Aorta (tissue), 5 donors: ENCODE measurements at places on chromosomes 7 and 10. TPM values are rescaled to one million over a fixed set of nuclear protein-coding genes. Genes with fewer than 3 reads are reported as not detected.

GRCh38 chr7:107103369-107103768 is 58.9 kb downstream of the PRKAR2B start:
- H3K27ac ChIP-seq = no peak overlapping the region
- H3K4me1 ChIP-seq = no peaks in the 10 kb centered on the region
- H3K36me3 ChIP-seq = no peaks in the 10 kb centered on the region
- H3K4me3 ChIP-seq = no peak overlapping the region
- no peak for DNase-seq

DNA sequence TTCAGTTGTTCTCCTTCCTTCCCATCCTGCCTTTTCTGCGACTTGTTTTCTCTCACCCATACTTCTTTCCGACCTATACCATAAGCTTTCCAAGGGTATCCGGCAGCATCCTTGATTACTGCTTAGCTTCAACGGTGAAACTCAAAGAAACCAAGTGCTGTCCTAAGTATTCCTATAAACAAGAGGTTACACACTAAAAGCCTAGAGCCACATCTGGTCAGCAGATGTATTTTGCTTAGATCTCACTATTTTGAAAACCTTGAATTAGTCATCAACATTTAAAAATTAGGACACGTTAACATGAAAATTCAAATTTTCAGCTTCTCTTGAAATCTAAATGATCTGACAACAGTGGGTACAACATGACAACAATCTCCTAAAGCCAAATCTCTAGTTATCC is 20.0 kb downstream of the ARHGAP21 start:
- no peak overlapping the region for H3K4me3 ChIP-seq
- H3K4me1 ChIP-seq = peaks cover 7% of the 10 kb centered on the region
- no peaks in the 10 kb centered on the region for H3K36me3 ChIP-seq

GHRHR gene
- 1.3 TPM for total RNA-seq

DNA sequence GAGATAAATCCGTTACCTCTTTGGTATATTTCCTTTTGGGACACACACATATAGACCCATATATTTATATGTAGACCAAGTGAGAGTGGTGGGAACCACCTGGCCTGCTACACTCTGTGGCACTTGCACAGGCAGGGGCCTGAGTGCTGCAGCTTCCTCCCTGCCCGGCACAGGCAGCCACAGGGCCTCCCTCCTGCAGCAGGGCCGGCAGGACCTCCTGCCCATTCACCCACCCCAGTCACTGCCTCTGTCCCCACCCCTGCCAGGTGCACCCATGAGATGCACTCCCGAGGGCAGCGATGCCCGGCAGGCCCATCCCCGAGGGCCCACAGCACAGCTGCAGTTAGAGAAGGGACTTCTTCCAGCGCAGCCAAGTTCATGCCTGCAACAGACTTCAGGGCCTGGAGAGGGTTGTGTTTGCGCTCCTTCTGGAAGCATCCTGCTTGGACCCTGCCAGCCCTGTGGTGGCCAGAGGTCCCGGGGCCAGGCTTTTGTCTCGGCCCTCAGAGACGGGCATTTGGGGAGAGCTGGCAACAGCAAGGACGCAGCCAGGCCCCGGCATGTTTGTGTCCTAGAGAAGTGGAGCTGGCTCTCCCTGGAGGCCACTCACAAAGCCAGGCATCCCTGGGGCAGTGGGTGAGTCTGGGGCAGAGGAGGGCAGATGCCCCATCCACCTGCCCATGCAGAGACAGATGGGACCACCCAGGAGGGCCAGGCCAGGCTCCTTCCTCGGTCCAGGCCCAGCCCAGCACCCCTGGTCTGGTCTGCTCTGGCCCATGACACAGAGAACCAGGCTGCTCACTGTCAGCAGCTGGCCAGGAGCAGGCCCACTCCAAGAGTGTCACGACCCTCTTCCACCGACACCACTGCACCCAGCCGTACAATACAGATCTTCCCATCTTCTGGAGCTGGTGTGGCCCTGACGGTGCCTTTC is 41.4 kb downstream of the PWWP2B start:
- no peak for DNase-seq
- H3K36me3 ChIP-seq = no peaks in the 10 kb centered on the region
- H3K4me3 ChIP-seq = no peak overlapping the region
- no peaks in the 10 kb centered on the region for H3K27me3 ChIP-seq

IFIT2 gene
- 11.9 TPM for total RNA-seq

CPED1 gene
- total RNA-seq = 119 TPM

- no peaks in the 10 kb centered on the region for H3K27me3 ChIP-seq
- peak overlapping the region; percentile 85 for H3K4me3 ChIP-seq
- H3K27ac ChIP-seq = peak overlapping the region; percentile 95
- peak; percentile 88 for DNase-seq
- H3K36me3 ChIP-seq = no peaks in the 10 kb centered on the region
Observed at GRCh38 chr10:124417895-124418725, 613 bp downstream of the OAT start.

DKK1 gene
- 2.4 TPM for total RNA-seq

- no peaks in the 10 kb centered on the region for H3K4me1 ChIP-seq
- H3K27me3 ChIP-seq = no peaks in the 10 kb centered on the region
- no peak overlapping the region for H3K27ac ChIP-seq
- no peaks in the 10 kb centered on the region for H3K36me3 ChIP-seq
Observed at GRCh38 chr10:92901819-92902251, 53.5 kb downstream of the EXOC6 start.

- no peak overlapping the region for H3K4me3 ChIP-seq
- no peak overlapping the region for H3K27ac ChIP-seq
- DNase-seq = no peak
- H3K4me1 ChIP-seq = no peaks in the 10 kb centered on the region
Observed at GRCh38 chr7:147759327-147759943, 831.1 kb upstream of the C7orf33 start.

DNA sequence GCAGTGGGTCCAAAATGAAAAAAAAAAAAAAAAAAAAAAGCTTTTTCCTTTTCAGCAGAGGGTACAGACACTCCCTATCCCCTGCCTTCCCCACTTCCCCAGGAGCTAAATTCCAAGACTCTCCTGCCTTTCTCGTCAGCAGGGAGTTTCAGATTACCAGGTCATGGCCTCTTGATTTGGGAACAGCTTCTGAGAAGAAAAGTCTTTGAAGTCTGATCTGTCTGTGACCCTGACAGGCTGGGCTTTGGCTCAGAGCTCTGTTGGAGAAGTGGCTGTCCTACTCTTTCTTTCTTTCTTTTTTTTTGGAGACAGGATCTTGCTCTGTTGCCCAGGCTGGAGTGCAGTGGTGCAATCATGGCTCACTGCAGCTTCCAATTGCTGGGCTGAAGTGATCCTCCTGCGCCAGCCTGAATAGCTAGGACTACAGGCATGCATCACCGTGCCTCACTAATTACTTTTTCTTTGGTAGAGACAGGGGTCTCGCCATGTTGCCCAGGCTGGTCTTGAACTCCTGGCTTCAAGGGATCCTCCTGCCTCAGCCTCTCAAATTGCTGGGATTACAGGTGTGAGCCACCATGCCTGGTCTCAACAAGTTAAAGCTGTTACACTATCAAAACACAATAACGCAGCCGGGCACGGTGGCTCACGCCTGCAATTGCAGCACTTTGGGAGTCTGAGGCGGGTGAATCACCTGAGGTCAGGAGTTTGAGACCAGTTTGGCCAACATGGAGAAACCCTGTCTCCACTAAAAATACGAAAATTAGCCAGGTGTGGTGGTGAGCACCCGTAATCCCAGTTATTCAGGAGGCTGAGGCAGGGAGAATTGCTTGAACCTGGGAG is 59.9 kb downstream of the COL26A1 start:
- DNase-seq = no peak
- no peak overlapping the region for H3K27ac ChIP-seq
- no peaks in the 10 kb centered on the region for H3K36me3 ChIP-seq
- H3K4me3 ChIP-seq = no peak overlapping the region
- no peaks in the 10 kb centered on the region for H3K27me3 ChIP-seq
- H3K4me1 ChIP-seq = no peaks in the 10 kb centered on the region

- no peak overlapping the region for H3K27ac ChIP-seq
- no peaks in the 10 kb centered on the region for H3K27me3 ChIP-seq
Observed at GRCh38 chr7:121953601-121954000, 80.6 kb downstream of the PTPRZ1 start.

GRCh38 chr10:5477948-5478693 is 21.2 kb downstream of the CALML5 start:
- H3K27me3 ChIP-seq = no peaks in the 10 kb centered on the region
- H3K4me1 ChIP-seq = no peaks in the 10 kb centered on the region
- no peak for DNase-seq
- H3K27ac ChIP-seq = no peak overlapping the region

- H3K27ac ChIP-seq = no peak overlapping the region
- no peaks in the 10 kb centered on the region for H3K4me1 ChIP-seq
- DNase-seq = no peak
- H3K36me3 ChIP-seq = no peaks in the 10 kb centered on the region
- no peak overlapping the region for H3K4me3 ChIP-seq
Observed at GRCh38 chr10:88687853-88688467, 18.1 kb upstream of the LIPK start.

DNA sequence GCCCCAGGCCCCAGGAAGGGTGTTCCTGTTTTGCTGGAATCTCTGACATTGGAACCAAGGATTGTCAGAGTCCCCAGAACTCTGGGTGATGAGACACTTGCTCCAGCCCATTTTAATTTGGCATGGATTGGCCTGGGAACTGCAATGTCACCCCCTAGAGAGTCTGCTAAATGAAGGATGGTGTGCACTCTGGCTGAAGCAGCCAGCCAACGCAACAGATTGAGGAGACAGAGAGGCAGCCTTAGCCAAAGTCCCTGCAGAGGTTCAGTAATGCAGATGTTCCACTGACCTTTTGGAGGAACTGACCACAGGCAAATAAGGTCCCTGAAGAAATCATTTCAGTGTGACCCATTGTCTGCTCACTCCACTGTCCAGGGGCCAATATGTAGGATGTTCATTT is 13.4 kb downstream of the LRRC18 start:
- H3K4me3 ChIP-seq = no peak overlapping the region
- no peaks in the 10 kb centered on the region for H3K4me1 ChIP-seq
- no peak overlapping the region for H3K27ac ChIP-seq
- H3K36me3 ChIP-seq = no peaks in the 10 kb centered on the region
- no peak for DNase-seq

DNA sequence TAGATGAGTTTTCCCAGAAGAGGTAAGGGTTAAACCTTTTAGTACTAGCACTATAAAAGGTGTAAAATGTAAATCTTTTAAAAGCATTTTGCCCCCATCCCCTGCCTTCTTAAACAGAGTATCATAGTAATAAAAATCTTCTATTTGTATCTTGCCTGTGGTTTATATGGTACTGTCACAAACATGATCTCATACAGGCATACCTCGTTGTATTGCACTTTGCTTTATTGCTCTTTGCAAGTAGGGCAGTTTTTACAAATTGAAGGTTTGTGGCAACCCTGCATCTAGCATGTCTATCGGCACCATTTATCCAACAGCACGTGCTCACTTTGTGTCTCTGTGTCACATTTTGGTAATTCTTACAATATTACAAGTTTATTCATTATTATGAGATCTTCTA is 198.8 kb upstream of the YAE1 start:
- DNase-seq = no peak
- peaks cover 2% of the 10 kb centered on the region for H3K4me1 ChIP-seq
- H3K4me3 ChIP-seq = no peak overlapping the region
- no peak overlapping the region for H3K27ac ChIP-seq
- H3K36me3 ChIP-seq = no peaks in the 10 kb centered on the region

MKRN1 gene
- 69.2 TPM for total RNA-seq

OR13A1 gene
- not detected for total RNA-seq

- H3K4me3 ChIP-seq = no peak overlapping the region
- no peaks in the 10 kb centered on the region for H3K36me3 ChIP-seq
- no peaks in the 10 kb centered on the region for H3K4me1 ChIP-seq
- H3K27me3 ChIP-seq = no peaks in the 10 kb centered on the region
- no peak for DNase-seq
Observed at GRCh38 chr7:12032146-12032545, 178.9 kb upstream of the TMEM106B start.

AEBP1 gene
- 1,098 TPM for total RNA-seq
